ENCODE measurements at places on chromosomes 11 and 22.

DNA sequence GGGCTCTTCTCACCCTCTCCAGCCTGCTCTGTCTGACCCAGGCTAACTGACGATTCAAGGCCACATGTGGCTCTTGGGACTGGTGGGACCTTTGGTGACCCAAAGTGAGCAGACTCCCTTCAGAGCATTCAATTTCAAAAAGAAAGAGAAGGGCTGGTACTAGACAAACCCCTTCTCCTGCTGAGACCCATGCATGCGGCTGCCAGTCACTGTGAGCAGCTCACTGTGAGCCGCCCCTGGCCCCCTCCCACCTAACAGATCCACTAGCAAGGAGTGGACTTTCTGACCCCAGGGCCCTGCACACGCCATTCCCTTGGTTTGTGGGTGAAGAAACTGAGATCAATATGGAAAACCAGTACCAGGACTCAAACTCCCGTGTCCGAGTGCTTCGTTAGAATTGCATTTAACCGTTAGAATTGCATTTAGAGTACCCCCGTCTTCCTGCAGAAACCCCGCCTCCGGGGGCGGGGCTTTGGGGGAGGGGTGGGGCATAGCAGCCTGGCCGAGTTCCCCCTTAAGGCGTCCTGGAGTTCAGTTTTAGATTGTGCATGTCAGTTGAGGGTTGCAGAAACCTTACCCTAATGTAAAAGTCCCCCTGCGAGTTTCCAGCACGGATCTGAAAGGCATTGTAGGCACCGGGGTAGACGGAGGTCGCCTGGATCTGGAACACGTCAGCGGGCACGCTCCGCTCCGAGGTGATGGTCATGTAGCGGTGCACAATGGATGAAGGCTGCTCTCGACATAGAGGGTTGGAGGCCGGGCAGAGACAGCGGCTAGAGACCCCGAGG lies 5.1 kb downstream of the EFEMP2 start:
- no peak for DNase-seq

GRCh38 chr11:70826541-70827335 lies 425.6 kb downstream of the SHANK2 start:
- DNase-seq: no peak

DNA sequence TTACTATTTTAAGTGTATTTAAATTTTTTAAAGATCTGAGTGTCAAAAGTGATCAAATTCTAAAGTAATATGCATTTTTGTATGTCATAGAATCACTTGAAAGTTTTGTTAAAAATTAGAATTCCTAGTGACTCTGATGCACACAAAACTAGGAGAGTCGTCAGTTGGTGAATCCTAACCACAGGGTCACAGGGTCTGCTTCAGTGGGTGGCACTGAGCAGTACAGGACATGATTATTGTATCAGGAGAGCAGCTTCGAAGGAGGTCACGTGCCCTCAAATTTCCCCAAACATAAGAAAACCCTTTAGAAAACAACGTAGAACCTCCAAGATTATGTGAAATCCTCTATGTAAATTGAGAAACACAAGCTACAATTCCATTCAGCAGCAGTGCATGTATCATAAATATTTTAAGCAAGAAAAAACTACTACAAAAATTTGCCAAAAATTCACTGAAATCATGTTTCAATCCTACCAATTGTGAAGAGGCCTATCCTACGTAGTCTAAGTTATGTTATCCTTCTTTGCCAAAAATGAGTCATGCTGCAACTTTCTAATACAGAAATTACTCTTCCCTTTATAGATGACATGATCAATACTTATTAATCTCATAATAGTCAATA lies 323.6 kb downstream of the AASDHPPT start:
- peak; percentile 63 for DNase-seq

- DNase-seq: no peak
These were observed 1447.2 kb downstream of the TBC1D22A start for GRCh38 chr22:48209473-48210197.

GRCh38 chr11:9143721-9144120 lies 52.3 kb upstream of the SCUBE2 start:
- no peak for DNase-seq

GRCh38 chr11:133635244-133635739 lies 103.0 kb upstream of the OPCML start:
- DNase-seq: no peak

GRCh38 chr22:17884893-17885292 lies 110.6 kb upstream of the BID start:
- DNase-seq: no peak

DNA sequence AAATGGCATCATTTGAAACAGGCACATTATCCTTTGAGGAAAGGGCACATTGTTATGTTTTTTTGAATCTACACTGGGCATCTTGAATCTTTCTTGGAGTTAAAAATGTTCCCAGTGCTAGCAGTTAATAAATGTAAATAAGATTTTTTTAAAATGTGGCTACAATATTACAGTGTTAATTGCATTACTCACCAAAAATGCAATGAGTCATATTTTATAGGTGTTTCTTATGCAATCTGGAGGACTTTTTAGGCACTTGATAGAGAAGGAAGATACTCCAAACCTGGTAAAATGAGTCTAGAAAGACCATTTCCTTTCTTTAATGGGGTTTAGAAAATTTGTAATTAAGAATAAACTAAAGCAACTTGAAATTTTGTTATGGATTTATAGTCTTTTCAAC lies 238.0 kb downstream of the METTL15 start:
- peak; percentile 8 for DNase-seq

- DNase-seq: no peak
These were observed 224.0 kb downstream of the MN1 start for GRCh38 chr22:27577574-27577969.

DNA sequence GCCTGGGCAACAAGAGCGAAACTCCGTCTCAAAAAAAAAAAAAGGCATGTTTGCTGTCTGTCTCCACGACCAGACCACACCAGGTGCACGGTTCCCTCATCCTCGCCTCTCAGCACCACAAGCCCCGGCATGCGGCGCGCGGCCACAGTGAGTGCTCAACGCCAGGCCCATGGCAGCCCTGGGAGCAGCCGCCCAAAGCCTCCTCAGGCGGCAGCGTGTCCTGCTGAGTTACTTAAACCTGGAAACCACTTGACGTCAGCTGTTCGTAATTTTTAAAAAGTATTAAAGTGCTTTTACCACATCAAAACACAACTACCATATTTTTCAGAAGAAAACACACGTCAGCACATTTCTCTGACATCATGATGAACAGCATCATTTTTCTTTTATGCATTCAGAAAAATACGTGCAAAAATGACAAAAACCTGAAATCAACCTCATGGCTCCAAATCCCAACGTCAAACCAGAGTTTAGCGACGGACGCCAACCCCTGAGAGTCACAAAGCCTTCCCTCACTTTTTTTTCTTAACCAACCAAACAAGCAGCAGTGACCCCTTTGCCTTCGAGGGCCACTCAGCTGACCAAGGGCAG lies 2.1 kb downstream of the DEAF1 start:
- DNase-seq: peak; percentile 20

- DNase-seq: no peak
These were observed 38.3 kb downstream of the MORC2 start for GRCh38 chr22:30930228-30930627.

GRCh38 chr22:48091656-48092223 lies 1329.3 kb downstream of the TBC1D22A start:
- DNase-seq: no peak

DNA sequence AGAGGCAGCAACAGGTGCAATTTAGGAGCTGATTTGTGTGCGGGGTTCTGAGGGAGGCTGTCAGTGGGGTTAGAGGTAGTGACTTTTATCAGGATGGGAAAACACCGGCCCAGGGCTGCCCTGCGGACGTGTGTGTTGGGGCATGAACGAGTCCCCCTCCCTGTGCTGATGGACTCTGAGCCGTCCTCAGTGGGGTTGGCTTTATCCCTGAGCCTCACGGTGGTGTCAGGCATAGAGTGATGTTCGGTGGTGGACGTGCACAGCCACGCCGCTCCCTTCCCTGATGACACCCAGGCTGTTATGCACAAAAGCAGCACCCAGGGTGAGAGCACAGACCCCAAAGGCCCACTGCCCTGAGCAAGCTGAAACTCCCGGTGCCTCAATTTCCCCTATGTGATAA lies 809.1 kb downstream of the BRD1 start:
- DNase-seq: no peak

- DNase-seq: no peak
These were observed 426 bp upstream of the GDPD5 start for GRCh38 chr11:75526192-75526541.

GRCh38 chr11:43985386-43985752 lies 42.9 kb downstream of the C11orf96 start:
- DNase-seq: no peak

GRCh38 chr22:27111796-27112672 lies 454.6 kb downstream of the MIAT start:
- no peak for DNase-seq

GRCh38 chr22:28833276-28833923 lies 33.0 kb upstream of the XBP1 start:
- no peak for DNase-seq

GRCh38 chr11:33040033-33040861 lies 875 bp downstream of the TCP11L1 start:
- DNase-seq: no peak

DNA sequence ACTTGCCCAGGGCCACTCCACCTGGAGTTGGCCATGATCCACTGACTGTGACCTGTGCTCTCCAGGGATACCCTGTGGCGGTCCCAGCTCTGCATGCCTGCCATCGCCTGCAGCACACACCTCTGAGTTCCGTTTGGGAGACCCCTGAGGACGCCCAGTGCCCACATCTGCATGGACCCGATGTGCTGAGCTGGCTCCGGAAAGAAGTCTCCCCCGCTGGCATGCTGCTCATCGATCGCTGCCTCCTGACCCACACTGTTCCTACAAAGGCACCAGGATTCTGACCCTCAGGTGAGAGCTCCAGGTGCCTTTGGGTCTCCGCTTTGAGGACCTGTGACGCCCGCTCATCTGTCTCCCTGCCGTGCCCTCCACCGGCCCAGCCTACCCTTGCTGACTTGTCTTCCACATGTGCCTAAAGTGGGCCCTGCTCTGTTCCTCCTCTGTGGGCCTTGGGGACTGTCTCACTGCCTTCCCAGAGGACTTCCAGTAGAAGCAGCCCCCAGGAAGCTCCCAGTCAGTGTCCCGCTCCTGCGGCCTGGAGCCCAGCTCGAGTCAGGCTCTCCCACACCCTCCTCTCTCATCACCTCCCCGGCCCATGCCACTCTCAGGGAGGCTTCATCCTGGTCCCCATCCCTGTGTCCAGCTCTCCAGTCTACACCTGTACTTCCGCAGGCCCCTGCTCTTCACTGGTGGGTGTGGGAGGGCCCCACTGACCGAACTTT lies 5.9 kb upstream of the SLC25A1 start:
- no peak for DNase-seq

Data from fibroblast of skin of scalp (primary cell).